ENCODE measurements at places on chromosomes 4 and X.

DNA sequence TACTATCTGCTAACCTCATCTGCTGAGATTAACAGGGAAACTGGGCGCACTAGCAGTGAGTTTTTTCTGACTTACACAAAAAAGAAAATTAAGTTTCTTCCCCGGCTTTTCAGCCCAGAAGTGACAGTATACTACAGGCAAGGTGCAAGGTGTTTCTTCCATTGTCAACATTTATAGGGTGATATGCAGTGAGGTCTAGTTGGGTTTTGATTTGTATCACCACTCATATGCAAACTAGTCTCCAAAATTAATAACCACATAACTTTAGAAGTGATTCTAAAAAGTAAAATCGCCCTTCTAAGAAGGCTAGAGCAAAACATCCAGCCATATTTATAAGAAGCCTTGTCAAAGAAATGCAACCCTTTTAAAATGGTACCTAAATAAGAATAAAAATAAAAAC, 640.1 kb downstream of the ARAP2 start:
- no peak for DNase-seq

DNA sequence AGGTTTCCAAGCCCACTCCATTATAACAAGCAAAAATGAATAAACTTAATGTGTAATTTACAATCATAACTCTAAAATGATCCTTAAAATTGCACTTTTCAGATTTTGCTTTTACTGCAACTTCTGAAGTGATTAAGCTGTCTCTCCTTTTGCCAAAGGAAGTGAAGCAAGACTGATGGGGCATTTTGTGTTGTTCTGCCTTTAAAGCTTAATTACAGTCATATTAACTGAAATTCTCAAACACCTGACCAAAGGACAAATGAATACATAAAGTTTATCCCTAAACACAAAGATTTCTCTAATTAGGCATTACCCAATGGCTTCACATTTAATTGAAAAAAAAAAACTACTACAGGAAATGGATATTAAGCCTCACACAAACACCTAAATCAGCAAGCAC, 101.8 kb downstream of the ATP11C start:
- no peak for DNase-seq

DNA sequence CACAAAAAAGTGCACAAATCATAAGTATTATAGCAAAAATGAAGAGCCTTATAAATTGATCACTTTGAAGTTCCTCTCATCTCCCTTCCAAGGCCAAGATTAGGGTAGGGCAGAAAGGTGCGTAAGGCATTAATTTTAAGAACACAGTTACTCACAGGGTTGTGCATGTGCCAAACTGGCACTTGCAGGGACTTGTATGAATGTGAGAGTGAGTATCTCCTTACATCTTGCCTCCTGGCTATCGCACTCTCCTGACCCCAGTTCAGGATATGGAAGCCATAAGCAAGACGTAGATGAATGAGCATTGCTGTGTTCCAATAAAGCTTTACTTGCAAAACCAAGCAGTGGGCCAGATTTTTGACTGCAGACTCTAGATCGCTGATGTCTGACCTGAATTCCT, 510.1 kb upstream of the AADAT start:
- DNase-seq: no peak

- DNase-seq: no peak
Observed at GRCh38 chrX:72201836-72202536, 20.4 kb downstream of the PIN4 start.

GRCh38 chrX:128156204-128156603, 104.0 kb upstream of the ACTRT1 start:
- no peak for DNase-seq

DNA sequence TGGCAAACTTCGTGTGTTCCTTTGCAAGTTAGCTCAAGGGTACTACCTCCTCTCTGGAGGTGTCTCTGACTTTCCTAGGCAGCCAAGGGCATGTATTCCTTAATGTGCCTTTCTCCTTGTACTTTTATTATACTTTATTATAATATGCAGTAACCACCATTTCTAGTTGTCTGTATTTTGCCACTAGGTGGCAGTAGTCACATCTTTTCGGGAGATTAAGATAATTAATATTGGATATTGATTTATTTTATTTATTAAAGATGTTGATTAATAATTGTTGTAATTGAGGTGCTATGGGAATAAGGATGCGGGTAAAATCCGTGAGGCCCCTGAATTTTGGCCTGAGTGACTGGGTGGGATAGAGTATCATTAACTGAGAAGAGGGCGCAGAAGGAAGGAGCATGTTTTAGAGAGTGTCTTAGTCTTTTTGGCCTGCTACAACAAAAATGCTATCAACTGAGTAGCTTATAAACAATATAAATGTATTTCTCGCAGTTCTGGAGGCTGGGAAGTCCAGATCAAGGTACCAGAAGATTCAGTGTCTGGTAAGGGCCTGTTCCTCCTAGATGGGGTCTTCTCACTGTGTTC, 153.3 kb downstream of the TMEM164 start:
- no peak for DNase-seq

DNA sequence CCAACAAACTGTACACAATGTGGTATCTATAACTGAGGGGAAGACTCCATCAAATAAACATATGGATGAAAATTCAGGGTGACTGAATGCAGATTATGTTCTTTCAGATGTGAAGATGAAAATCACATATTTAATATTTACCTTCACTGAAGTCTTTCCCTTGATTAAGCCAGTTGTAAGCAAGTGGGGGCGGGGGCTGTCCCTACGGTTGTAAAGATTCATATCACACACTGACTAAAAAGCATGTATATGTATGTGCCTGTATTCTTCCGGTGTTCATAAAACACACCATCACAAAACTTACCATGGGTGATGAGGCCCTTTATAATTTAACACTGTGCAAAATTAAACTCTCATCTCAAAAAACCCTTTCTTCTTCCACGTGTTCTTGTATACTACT, 1.3 kb downstream of the TAB3 start:
- DNase-seq: no peak

GRCh38 chr4:84673475-84674240, 90.7 kb downstream of the CDS1 start:
- DNase-seq: no peak

GRCh38 chrX:24899391-24899790, 116.4 kb downstream of the ARX start:
- DNase-seq: no peak

- no peak for DNase-seq
Observed at GRCh38 chrX:153379508-153379907, 21.6 kb downstream of the PNMA6E start.

DNA sequence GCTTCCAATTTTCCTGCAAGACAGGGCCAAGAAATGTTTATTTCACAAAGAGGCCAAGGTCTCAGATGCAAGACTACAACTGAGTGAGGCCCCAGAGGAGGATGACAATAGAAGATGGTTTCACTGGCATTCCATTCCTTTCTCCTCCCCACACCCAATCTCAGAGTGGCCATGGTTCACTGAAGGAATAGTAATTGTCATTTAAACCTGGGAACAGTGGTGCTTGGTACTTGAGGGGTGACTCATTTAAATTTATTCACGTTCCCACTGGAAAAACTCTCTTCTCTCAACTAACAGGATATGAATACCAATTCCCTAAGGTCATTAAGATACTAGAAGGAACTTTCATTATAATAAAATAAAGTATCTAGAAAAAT, 35.3 kb upstream of the CXCL8 start:
- no peak for DNase-seq

- DNase-seq: no peak
Observed at GRCh38 chr4:6095023-6095752, 77.0 kb upstream of the C4orf50 start.

- no peak for DNase-seq
Observed at GRCh38 chr4:124650614-124651013, 61.9 kb downstream of the ANKRD50 start.

GRCh38 chr4:6250235-6250983, 19.2 kb upstream of the WFS1 start:
- DNase-seq: no peak

- DNase-seq: no peak
Observed at GRCh38 chr4:110122201-110122600, 76.2 kb downstream of the ELOVL6 start.

GRCh38 chr4:74292111-74292870, 16.0 kb upstream of the EPGN start:
- DNase-seq: no peak

DNA sequence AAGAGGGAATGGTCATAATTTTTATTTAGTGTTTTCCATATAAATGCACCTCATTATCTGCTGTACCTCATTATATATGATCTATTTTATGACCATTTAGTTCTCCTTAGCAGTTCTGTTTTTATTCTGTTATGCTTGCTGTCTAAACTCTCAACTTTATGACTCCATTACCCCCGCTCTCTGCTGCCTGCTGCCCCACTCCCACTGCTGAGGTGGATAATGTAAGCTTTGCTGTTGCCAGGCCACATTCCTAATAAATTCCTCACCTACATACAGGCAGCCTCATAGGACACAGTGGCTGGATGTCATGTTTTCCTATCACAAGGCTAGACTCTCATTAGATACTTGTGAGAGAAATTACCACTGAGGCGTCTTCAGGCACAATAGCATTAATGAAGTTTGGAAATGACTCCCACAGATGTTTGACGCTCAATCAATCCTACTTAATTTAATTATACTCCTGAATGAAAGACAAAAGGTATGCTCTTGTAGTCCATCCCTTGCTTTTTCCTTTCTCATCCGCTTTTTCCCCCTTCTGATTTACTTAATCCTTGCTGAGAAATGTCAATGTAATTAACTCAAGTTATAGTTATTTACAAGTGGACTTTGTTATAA, 497.5 kb upstream of the IGFBP7 start:
- DNase-seq: no peak

DNA sequence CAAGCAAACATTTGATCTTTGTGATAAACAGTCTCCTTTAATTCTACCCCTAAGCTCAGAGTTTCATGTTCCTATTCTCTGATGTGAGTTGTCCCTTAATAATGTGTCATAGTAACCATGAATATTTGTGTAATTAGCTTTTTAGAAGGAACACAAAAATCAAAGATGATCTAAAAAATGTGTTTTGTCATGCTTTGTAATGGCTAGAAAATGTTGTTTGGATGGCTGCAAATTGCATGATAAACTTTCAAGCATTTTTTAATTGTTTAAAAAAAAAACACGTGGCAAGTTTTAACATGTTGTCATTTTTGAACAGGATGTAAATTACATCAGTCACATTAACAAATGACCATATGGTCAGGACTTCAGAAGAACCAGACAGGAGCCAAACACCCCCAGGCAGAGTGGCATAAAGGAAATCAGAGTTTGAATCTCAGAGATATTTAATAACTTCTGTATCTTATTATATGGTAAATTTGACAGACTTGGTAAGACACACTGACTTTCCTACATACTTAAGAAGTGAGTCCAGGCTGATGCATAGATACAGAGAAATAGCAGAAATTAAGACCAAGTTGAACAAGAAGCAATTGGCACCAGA, 223.9 kb upstream of the VEGFC start:
- DNase-seq: no peak

DNA sequence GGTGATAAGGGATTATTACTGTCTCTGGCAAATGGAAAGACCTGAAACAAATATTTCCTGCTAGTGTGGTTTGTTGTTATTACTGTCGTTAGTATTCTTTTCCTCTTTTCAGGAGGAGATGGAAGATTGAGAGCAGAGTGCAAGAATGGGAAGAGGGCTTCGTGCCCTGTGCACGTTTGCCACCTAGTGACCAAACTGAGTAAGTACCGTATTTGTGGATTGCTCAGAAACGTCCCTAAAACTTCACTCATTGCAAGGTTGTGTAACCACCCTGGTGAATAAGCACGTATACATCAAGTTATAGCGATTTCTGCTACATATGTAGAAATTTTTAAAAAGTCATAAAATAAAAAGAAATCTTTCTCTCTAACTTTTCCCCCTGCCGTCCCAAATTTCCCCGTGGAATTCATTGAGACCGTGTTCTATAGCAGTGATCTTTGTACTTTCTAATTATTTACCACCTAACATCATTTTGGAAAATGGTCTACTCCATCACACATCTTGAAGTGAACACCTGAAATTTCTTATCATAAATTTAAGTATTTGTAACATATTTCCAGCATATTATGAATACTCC, 24.3 kb downstream of the LINC00632 start:
- DNase-seq: no peak

DNA sequence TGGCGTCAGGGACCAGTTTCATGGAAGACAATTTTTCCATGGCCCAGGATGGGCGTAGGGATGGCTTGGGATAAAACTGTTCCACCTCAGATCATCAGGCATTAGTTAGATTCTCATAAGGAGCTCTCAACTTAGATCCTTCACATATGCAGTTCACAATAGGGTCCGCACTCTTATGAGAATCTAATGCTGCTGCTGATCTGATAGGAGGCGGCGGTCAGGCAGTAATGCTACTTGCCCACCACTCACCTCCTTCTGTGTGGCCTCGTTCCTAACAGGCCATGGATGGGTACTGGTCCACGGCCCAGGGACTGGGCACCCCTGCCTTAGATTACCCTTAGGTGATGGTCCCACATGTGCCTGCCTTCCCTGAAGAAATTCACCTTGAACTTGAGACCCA, 28.8 kb upstream of the ENPP6 start:
- no peak for DNase-seq

- DNase-seq: no peak
Observed at GRCh38 chrX:153339662-153340061, 5.7 kb downstream of the ZNF275 start.

DNA sequence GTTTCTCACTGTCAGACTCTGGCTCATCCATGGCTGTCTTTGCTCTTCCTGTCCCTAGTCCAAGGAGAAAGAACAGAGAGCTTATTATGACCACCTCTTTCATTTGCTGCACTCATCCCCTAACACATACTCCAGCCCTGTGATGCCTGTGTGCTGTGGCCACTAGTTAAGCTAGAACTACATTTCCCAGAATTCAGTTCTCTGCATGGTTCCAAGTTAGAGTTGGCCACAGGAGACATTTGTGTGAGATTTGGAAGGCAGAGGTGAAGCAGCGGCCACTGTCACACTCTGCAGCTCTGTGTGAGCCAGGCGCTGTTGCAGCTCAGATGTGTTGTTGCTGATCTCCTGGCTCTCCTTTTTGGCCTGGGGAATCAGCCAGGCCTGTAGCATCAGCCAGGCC, 188.2 kb upstream of the ATP6AP2 start:
- DNase-seq: no peak

- no peak for DNase-seq
Observed at GRCh38 chr4:26531491-26532116, 41.3 kb upstream of the CCKAR start.

DNA sequence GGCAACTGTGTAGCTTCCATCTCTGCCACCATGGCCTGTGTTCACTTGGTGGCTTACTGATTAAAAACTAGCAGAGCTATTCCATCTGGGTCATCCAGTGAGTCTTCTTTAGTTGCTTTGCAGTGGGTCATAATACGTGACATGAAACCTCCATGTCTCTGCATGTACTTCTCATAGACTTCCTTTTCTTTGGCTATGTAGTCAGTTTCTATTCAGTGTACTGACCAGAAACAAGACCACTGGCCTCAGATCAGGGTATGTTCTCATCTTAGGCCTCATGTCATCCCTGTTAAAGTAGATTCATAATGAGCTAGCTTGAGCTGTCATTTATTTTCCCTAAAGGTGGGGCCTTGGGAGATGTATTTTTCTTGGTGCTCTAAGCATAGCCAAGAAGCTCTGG, 195.2 kb downstream of the CCNG2 start:
- DNase-seq: no peak

- no peak for DNase-seq
Observed at GRCh38 chrX:136215559-136215958, 35.6 kb downstream of the MAP7D3 start.
